ENCODE measurements at places on chromosomes 1 and 21.

GRCh38 chr1:17347769-17348592 lies 24.0 kb upstream of the PADI6 start:
- H3K4me3 ChIP-seq = no peak overlapping the region
- no peaks in the 10 kb centered on the region for H3K36me3 ChIP-seq
- no peaks in the 10 kb centered on the region for H3K27me3 ChIP-seq
- H3K4me1 ChIP-seq = no peaks in the 10 kb centered on the region

DNA sequence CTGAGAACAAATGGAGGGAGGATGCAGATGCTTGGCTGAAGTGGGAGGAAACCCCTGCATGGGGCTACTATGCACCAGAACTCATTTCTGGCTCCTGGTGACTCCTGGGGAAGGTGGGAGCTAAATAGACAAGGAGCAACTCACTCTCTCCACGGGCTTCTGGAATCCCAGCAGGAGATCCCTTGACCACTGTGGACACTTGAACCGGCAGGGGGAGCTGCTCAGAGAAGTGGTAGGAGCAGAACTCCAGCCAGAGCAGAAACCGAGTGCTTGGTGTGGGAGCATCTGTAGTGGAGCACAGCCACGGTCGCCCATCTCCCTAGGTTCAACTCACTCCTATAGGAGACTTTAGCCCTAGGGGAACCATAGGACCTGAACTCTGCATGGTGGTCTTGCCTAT lies 205.6 kb upstream of the GJB5 start:
- H3K27me3 ChIP-seq = no peaks in the 10 kb centered on the region
- peak; percentile 91 for DNase-seq
- no peak overlapping the region for H3K27ac ChIP-seq
- H3K4me1 ChIP-seq = no peaks in the 10 kb centered on the region

- H3K36me3 ChIP-seq = no peaks in the 10 kb centered on the region
- peaks cover 66% of the 10 kb centered on the region for H3K4me1 ChIP-seq
- H3K4me3 ChIP-seq = no peak overlapping the region
- H3K27me3 ChIP-seq = no peaks in the 10 kb centered on the region
- no peak overlapping the region for H3K27ac ChIP-seq
Measured at GRCh38 chr1:27569088-27569460, 34.9 kb downstream of the AHDC1 start.

DNA sequence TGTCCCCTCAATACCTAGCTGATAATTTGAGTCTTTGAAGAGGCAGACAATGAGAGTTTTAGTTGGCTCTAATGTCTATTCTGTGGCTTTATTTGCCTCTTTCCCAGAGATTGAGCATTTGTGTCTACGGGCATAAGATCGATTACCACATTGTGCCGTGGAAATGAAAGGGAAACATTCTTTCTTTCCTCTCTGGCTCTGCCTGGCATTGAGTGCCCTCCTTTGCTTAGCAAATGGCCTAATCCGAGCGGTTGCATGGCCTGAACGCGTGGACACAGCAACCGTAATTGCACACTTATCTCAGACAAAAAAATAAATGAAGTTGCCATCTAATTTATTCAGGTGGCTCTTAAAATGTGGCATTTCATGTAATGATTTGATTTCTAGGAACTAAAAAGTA lies 247.9 kb downstream of the ADGRL2 start:
- H3K36me3 ChIP-seq = no peaks in the 10 kb centered on the region
- no peak overlapping the region for H3K27ac ChIP-seq
- no peaks in the 10 kb centered on the region for H3K4me1 ChIP-seq

DNA sequence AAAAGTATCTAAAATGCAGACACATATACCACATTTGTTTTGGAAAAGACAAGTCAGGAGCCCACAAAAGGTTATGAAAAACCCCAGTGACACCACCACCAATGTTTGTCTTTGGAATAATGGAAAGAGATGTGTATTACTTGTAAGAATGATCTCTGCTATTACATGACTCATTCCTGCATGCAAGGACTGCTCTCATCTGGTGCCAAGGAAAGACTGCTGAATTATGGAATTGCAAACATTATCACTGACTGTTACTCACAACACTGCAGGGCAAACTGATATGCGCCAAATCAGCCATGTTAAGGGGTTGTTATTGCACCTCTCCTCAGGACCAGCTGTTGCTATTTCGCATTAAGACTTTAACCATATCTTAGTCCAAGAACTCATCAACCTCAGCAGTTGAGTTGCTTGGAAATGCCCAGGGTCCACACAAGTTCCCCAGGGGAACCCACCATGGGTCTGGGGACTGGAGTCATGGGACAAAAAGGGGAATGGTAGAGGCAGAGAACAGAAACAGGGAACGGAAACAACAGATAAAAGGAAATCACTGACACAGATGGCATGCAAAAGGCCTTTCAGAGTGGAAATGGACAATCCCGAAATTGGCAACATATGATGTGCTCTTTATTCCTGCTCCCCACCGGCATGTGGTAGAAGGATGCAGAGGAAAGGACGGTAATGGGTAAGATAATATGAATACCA lies 34.4 kb downstream of the CAPZB start:
- peaks cover 36% of the 10 kb centered on the region for H3K4me1 ChIP-seq
- peaks cover 24% of the 10 kb centered on the region for H3K36me3 ChIP-seq
- no peaks in the 10 kb centered on the region for H3K27me3 ChIP-seq
- no peak overlapping the region for H3K4me3 ChIP-seq
- no peak for DNase-seq

DNA sequence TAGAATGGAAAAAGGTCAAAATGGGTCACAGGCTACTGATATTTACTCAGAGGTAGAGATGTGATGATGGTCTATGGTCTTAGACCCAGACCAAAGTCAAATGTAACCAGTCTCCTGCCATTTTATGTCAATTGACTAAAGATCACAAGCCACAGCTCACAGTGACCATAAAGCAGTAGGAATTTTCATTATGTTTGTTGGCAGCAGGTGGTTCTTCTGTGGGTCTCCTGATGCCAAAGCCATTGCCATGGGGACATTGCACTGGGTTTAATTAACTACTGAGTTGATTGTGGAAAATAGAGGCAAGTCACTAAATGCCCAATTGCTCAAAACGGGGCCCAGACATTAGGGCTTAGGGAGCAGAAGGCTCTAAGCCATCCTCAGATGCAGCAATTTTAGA lies at the start of gene OR10K2:
OR10K2 (minus strand) TSS at position 101 of the 400 bp plus-strand sequence. CDS start 5,371 bp downstream, outside the sequence.
- H3K4me3 ChIP-seq = no peak within 1 kb of the TSS
- no peak for DNase-seq
- H3K36me3 ChIP-seq = no peaks in the 10 kb centered on the region
- no peaks in the 10 kb centered on the region for H3K27me3 ChIP-seq
- no peaks in the 10 kb centered on the region for H3K4me1 ChIP-seq

DNA sequence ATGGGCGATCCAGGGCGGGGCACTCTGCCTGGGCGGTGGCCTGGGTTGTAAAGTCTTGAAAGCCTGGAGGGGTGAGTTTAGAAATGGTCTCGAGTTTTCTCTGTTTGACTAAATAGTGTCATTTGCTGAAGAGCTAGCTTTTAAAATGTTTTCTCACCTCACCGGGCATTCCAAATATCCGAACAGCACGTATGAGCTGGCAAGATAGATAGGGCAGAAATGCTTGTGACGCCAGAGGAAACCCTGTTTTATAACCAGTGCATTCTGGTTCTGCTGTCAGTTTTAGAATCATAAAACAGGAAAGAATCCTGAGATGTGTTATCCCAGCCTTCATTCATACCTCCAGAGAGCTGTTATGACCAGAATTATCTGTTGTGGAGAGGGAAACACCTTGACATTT lies 725 bp downstream of the RTCA start:
- H3K4me3 ChIP-seq = peak overlapping the region; percentile 91
- H3K36me3 ChIP-seq = peaks cover 53% of the 10 kb centered on the region
- no peak for DNase-seq
- no peaks in the 10 kb centered on the region for H3K27me3 ChIP-seq

GRCh38 chr21:45509566-45510465 lies 32.4 kb downstream of the SLC19A1 start:
- peak; percentile 76 for DNase-seq
- no peak overlapping the region for H3K4me3 ChIP-seq
- H3K27ac ChIP-seq = no peak overlapping the region
- H3K36me3 ChIP-seq = peaks cover 4% of the 10 kb centered on the region
- no peaks in the 10 kb centered on the region for H3K4me1 ChIP-seq

DNA sequence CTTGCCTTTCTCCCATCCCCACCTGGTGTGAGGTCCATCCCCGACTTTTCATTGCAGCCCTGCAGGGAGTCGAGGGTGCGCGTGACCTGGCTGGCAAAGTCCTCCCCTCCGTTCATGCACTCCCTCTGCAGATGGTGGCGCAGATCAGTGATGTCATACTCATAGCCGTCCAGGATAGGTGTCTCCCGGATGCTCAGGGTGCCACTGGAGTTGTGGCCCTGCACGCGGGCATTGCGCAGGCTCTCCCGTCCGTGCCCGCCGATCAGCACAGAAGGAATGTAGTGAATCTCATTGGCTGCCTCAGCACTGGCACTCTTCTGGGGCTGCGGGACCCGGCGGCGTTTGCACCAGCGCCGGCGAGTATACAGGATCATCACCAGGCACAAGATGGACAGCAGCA lies 132.1 kb downstream of the ASTN1 start:
- no peaks in the 10 kb centered on the region for H3K4me1 ChIP-seq
- no peak for DNase-seq
- H3K27me3 ChIP-seq = peaks cover 11% of the 10 kb centered on the region
- no peak overlapping the region for H3K4me3 ChIP-seq
- H3K27ac ChIP-seq = no peak overlapping the region

DNA sequence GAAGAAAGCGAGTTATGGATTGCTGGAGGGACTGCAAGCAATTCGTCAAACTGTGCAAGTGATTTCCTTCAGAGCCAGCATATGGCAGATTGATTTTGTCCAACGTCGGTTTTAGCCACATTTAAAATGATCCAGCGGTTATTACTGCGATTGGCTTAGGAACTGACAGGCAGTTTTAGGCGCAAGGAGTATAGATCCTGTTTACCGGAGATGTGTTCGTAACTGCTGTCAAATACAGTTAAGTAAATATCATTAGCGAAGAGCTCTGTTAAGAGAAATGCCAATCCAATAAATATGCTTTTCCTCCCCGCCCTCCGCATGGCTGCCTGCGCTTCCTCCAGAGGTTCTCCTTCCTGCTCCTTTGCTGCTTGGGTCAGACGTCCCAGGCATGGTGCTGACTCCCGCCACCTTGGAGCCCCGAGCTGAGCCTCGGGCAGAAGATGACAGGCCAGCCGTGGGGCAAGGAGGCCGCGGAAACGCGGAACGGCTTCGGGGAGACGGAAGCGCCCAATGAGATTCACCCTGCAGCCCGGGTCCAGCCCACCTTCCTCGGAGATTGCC lies 9.4 kb upstream of the BARHL2 start:
- peaks cover 100% of the 10 kb centered on the region for H3K27me3 ChIP-seq
- DNase-seq = no peak
- no peaks in the 10 kb centered on the region for H3K36me3 ChIP-seq
- H3K4me1 ChIP-seq = peaks cover 5% of the 10 kb centered on the region

DNA sequence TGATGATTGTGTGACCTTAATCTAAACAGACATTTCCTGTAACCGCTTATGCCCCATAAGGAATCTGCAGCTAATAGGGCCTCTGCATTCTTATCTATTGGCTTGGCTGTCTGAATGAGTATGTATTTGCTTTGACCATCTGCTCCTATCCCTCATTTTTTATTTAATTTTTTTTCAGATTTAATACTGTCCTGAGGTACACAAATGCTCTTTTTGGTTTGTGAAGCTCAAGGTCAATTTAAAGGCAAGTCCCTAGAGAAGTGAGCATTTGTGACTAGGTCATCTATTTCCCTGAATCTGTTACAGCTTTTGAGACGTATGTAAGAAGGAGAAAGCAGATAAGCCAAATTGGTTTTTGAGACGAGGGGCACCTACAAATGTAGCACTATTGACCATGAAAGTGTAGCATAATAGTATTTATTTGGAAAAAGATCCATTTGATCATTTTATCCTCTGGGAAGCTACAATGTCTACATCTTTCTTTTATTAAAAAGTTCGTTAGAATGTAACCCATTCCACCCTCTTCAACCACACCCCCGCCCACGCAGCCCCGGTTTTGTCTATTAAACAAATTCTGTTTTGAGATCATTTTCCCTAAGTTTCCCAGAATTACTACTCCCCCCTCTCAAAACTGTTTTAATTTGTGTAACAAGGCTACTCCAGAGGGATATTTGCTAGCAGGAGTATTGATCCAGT lies 69.2 kb upstream of the HSPA13 start:
- H3K27ac ChIP-seq = no peak overlapping the region
- DNase-seq = no peak

DNA sequence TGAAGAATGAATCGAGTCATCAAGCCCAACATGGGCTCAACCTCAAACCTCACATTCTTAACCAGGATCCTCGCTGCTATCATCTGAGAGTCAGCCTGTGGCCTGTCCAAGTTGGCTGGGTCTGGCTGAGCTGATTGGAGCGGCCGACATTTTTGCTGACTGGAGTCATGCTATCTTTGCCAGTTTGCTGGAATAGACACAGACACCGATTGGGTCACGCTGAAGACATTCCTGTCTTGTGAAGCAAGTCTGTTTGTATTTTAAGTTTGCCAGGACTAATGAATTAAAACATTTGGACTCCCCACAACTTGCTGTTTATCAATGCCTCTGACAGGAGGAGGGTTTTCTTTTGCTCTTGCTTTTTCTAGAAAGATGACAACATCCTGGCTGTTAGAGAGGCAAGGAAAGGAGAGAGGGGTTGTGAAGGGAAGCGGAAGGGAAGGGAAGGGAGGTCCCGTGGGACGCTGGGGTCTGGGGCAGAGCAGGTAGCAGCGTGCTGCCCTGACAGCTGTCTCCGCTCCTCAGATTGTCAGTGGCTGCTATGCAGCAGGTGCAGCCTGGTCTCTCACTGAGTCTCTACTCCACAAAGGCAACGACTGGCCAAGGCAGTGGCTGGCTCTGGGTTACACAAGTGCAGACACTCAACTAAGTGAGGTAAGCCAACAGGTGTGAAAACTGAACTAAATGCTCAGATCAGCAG lies at the start of gene MAP3K7CL:
MAP3K7CL (plus strand) TSS at position 375 of the 700 bp plus-strand sequence. CDS start 2,701 bp downstream, outside the sequence.
- no peaks in the 10 kb centered on the region for H3K36me3 ChIP-seq
- no peaks in the 10 kb centered on the region for H3K4me1 ChIP-seq
- no peak for DNase-seq

DNA sequence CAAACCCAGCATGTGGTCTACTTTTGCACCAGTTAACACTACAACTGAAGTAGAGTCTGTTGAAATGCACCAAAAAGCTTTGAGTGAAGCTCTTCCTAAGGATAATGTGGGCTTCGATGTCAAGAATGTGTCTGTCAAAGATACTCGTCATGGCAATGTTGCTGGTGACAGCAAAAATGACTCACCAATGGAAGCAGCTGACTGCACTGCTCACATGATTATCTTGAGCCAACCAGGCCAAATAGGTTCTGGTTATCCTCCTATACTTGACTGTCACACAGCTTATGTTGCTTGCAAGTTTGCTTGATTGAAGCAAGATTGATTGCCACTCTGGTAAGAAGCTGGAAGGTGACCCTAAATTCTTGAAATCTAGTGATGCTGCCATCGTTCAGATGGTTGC lies 85.2 kb downstream of the DENND1B start:
- no peak for DNase-seq
- no peaks in the 10 kb centered on the region for H3K27me3 ChIP-seq
- H3K27ac ChIP-seq = no peak overlapping the region
- H3K4me3 ChIP-seq = no peak overlapping the region

GRCh38 chr1:228964178-228965089 lies 229.2 kb downstream of the RHOU start:
- peaks cover 8% of the 10 kb centered on the region for H3K4me1 ChIP-seq
- H3K27me3 ChIP-seq = no peaks in the 10 kb centered on the region
- H3K36me3 ChIP-seq = no peaks in the 10 kb centered on the region
